ENCODE measurements at places on chromosomes 6 and 20. TPM values are rescaled to one million over a fixed set of nuclear protein-coding genes. Genes with fewer than 3 reads are reported as not detected.

- no peak overlapping the region for H3K27ac ChIP-seq
- H3K4me1 ChIP-seq: no peaks in the 10 kb centered on the region
- H3K4me3 ChIP-seq: no peak overlapping the region
These were observed 16.4 kb downstream of the MICA start for GRCh38 chr6:31419842-31420241.

DNA sequence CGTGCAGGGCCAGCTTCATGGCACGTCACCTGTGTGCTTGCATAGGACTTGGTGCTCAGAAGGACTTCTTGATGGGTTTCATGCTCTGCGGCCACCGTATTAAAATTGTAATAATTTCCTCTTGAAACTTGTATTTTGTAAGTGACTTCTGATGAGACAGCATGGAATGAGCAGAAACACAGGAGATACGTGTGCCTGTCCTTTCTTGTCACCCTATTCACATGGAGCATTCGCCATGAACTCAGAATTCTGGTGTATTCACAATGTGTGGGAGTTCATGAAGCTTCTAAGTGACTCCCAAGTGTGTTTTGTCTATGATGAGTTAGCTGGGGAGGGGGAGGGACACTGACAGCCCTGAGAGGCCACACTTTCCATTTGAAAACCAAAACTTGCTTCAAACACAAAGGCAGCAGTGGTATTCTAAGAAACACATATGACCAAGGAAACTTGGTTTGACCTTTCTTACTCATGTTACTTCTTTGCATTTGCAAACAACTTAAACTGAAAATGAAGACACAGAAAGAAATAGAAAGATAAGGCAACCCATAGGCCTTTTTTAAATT, 92.1 kb upstream of the NEDD9 start:
- no peaks in the 10 kb centered on the region for H3K36me3 ChIP-seq
- H3K27ac ChIP-seq: no peak overlapping the region
- H3K27me3 ChIP-seq: no peaks in the 10 kb centered on the region
- no peak for DNase-seq
- H3K4me3 ChIP-seq: no peak overlapping the region

- H3K36me3 ChIP-seq: no peaks in the 10 kb centered on the region
- no peak overlapping the region for H3K27ac ChIP-seq
- DNase-seq: no peak
- no peak overlapping the region for H3K4me3 ChIP-seq
- no peaks in the 10 kb centered on the region for H3K4me1 ChIP-seq
These were observed 396.2 kb downstream of the CD83 start for GRCh38 chr6:14513496-14514393.

- H3K36me3 ChIP-seq: no peaks in the 10 kb centered on the region
- no peaks in the 10 kb centered on the region for H3K4me1 ChIP-seq
- DNase-seq: no peak
- no peaks in the 10 kb centered on the region for H3K27me3 ChIP-seq
- no peak overlapping the region for H3K27ac ChIP-seq
These were observed 5.0 kb upstream of the PDRG1 start for GRCh38 chr20:31956556-31957526.

DNA sequence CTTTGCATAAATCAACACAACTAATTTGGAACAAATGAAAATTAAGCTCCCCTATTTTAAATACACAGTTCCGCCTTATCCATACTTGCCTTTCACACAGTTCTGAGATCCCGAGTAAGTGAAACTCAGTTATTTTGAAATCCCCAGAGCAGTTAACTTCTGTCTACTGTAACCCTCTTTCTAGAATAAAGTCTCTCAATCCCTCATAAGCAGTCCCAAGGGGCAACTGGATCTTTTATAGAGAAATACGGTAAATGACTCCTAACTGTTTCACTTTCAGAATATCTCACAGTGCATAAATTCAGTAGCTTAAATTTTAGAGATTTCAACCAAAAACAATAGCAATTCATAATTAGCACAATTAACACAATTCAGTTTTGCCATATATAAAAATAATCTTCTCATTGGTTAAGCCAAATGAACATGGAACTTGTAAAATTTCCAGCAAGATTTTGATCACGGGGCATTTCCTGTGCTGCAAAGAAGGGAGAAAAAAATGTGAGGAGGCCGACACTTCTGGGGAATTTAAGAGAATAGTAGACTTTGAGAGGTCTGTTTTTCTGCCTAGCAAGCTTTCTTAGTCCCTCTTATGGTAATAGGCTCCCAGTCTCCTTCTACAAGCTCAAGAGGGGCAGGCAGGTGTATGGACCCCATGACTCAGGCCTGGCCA, 78.3 kb downstream of the KIF6 start:
- H3K27me3 ChIP-seq: no peaks in the 10 kb centered on the region
- H3K27ac ChIP-seq: no peak overlapping the region
- no peaks in the 10 kb centered on the region for H3K4me1 ChIP-seq

GRCh38 chr20:19015351-19016139, 196.9 kb upstream of the SLC24A3 start:
- no peaks in the 10 kb centered on the region for H3K4me1 ChIP-seq
- H3K4me3 ChIP-seq: no peak overlapping the region
- no peaks in the 10 kb centered on the region for H3K27me3 ChIP-seq
- H3K27ac ChIP-seq: no peak overlapping the region
- no peak for DNase-seq
- H3K36me3 ChIP-seq: no peaks in the 10 kb centered on the region

DNA sequence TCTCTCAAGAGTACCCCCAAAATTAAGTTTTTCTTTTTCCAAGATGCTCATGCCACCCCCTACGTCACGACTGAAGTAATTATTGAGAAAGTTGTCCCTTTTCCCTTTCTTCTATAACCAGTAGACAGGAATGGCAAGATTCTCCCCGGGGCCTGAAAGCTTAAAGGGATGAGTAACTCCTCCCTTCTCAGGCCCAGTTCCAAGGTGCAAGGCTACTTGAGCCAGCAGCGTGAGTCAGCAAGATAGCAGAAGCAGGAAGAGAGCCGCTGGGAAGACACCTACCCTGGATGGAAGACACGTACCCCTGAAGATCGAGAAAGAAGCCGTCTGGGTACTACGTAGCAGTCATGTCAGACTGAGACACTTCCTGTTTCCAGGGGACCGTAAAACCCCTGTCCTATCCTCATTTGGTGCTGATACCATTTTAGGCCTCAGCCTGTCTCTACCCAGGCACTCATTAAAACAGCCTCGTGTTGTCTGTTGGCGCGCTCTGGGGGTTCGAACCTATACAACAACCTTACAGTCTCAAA, 241.0 kb downstream of the ADGRG6 start:
- H3K4me3 ChIP-seq: no peak overlapping the region
- H3K4me1 ChIP-seq: no peaks in the 10 kb centered on the region
- H3K36me3 ChIP-seq: no peaks in the 10 kb centered on the region
- H3K27ac ChIP-seq: no peak overlapping the region

- H3K4me3 ChIP-seq: no peak overlapping the region
- no peaks in the 10 kb centered on the region for H3K36me3 ChIP-seq
- H3K27ac ChIP-seq: no peak overlapping the region
- DNase-seq: no peak
- H3K27me3 ChIP-seq: no peaks in the 10 kb centered on the region
These were observed 4.1 kb downstream of the DNAJC5 start for GRCh38 chr20:63898882-63899558.

- H3K27me3 ChIP-seq: no peaks in the 10 kb centered on the region
- H3K4me3 ChIP-seq: no peak overlapping the region
- H3K4me1 ChIP-seq: no peaks in the 10 kb centered on the region
- H3K27ac ChIP-seq: no peak overlapping the region
- no peaks in the 10 kb centered on the region for H3K36me3 ChIP-seq
These were observed 181.0 kb downstream of the TRIM27 start for GRCh38 chr6:28742668-28743270.

DNA sequence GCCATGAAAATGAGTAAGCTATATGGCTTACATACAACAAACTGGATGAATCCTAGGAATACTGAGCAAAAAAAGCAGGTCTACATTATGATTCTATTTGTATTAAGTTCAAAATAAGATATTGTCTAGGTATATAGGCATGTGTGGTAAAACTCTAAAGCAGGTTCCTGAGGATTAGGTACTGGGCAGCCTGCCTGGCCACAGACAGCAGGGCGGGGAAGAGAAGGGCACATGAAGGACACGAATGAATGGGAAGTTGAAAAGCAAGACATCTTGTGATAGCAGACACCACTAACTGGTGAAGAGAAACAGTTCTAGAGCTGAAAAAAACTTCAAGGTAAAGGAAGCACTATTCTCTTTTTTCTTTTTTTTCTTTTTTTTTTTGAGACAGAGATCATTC, 72.6 kb upstream of the SLC4A11 start:
- H3K4me1 ChIP-seq: peaks cover 2% of the 10 kb centered on the region
- DNase-seq: no peak
- H3K4me3 ChIP-seq: no peak overlapping the region
- H3K36me3 ChIP-seq: no peaks in the 10 kb centered on the region

GRCh38 chr6:46502486-46503119, 11.4 kb upstream of the RCAN2 start:
- H3K27ac ChIP-seq: no peak overlapping the region
- no peaks in the 10 kb centered on the region for H3K27me3 ChIP-seq
- H3K4me1 ChIP-seq: peaks cover 7% of the 10 kb centered on the region
- H3K36me3 ChIP-seq: no peaks in the 10 kb centered on the region

- H3K4me1 ChIP-seq: peaks cover 12% of the 10 kb centered on the region
- H3K27ac ChIP-seq: no peak overlapping the region
- H3K27me3 ChIP-seq: no peaks in the 10 kb centered on the region
- no peaks in the 10 kb centered on the region for H3K36me3 ChIP-seq
These were observed 885 bp downstream of the MTCL3 start for GRCh38 chr6:127518191-127518709.

- DNase-seq: no peak
- no peaks in the 10 kb centered on the region for H3K36me3 ChIP-seq
- no peak overlapping the region for H3K4me3 ChIP-seq
- peaks cover 8% of the 10 kb centered on the region for H3K4me1 ChIP-seq
- H3K27me3 ChIP-seq: no peaks in the 10 kb centered on the region
These were observed 10.1 kb upstream of the SULF2 start for GRCh38 chr20:47795214-47795907.

DNA sequence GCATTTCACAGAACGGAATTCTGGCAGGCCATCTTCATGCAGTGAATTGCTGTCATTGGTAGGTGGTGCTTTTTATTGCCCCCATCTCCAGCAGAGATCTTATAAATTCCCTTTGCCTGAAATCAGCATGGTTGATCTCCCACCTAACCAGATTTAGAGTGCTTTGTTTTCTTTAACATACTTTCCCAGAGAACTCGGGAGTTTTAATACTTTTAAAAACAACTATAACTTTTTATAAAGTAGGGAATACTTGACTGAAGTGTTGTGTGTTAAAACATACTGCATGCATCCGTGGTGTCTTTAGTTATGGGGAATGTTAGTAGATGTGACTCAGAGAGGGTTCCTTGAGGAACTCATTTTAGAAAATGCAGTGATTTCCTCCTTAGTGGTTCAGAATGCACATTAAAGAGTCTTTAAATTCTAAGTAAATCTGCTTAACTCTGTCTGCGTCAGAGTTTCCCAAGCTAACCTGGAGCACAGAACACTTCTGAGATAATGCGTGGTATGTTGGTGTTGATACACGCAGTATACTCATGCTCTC, 54.9 kb downstream of the AKAP12 start:
- no peak for DNase-seq
- H3K4me3 ChIP-seq: no peak overlapping the region
- H3K27ac ChIP-seq: no peak overlapping the region

DNA sequence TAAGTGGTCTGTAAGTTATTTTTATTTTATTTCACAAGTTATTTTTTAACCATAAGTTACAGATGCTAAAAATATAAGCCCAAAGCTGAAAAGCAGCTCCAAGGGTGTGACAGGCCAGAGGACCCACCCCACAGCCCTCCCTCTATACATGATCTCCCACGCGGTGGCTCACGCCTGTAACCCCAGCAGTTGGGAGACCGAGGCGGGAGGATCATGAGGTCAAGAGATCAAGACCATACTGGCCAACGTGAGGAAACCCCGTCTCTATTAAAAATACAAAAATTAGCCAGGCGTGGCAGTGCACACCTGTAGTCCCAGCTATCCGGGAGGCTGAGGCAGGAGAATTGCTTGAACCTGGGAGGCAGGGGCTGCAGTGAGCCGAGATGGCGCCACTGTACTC, 32.2 kb downstream of the COL11A2 start:
- no peak for DNase-seq
- no peaks in the 10 kb centered on the region for H3K4me1 ChIP-seq
- H3K36me3 ChIP-seq: no peaks in the 10 kb centered on the region
- H3K4me3 ChIP-seq: no peak overlapping the region

Gene PLCB4
- 5.6 TPM for total RNA-seq

Gene LINC00237
- not detected for total RNA-seq

Gene PSORS1C1
- 3.2 TPM for total RNA-seq

Gene GRM1
- 0.10 TPM for total RNA-seq

Gene GNL1
- 42.4 TPM for total RNA-seq
